ENCODE measurements at places on chromosomes 2 and 18. TPM values are rescaled to one million over a fixed set of nuclear protein-coding genes. Genes with fewer than 3 reads are reported as not detected.

DNA sequence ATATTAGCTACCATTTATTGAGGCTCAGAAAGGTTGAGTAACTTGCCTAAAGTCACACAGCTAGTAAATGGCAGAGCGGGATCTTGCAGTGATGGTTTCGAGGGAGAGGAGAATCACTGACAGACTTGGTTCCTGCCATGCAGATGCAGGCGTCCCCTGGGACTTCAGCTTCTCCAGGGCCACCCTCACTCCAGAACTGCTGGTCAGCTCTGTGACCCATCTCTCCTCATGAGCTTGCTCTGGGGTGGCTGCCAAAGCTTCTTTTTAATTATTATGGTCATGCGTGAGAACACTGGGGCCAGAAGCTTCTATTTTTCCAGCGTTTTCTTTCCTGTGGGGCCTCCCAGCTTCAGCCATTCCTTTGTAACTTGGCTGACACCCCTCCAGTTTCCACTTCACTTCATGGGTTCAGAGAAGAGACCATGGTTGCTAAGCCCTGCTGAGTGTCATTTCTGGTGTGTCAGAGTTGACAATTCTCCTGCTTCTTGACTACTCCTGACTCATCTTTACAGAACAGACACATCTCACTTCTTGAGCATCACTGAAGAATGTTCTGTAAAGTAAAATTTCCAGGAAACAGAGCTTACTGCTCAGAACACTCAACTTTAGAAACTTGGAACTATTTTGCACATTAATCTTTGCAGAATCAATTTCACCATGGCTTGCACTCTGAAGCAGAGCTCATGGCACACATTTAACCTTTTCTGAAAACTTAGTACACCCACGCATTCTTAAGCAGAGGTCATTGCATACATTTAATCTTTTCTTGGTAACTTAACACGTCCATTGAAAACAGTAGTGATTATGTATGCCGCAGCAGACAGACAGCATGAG is 70.4 kb downstream of the IL1R2 start:
- DNase-seq: peak; percentile 97

DNA sequence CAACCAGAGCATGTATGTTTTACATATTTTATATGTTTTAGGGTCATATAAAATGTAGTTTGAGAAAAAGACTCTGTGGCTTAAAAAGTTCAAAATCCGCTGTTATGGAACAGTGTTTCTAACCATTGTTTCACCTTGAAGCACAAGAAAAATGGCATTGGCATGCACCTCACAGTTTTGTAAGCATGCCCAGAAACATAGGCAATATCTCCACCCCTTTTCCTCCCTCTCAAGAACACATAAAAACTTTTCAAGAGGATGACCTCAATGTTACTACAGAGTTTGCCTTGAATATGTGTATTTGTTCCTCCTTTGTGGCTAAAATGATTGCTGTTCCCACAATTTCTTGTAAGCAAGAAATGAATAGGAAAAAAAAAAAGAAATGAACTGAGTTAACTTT is 29.3 kb upstream of the SLC40A1 start:
- DNase-seq: peak; percentile 71

DNA sequence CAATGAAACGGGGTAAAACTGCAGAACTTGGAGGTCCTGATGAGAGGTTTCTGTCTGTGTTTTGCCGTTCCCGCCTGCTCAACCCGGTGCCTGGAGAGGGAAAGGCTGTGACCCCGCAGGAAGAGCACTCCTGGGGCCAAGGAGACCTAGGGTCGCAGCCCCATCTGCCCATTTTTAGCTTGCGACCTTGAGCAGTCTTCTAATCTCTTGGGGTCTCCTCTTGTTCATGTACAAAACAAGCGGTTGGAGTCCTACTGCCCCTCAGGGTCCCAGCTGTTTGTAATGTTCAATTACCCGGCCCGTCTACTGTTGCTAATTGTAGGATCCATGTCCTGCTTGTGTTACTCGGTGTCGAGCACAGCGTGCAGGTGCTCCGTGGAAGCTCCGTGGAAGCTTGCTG is 104.5 kb downstream of the PTGR3 start:
- DNase-seq: no peak

GRCh38 chr2:5230855-5231254 is 461.3 kb upstream of the SOX11 start:
- no peak for DNase-seq

DNA sequence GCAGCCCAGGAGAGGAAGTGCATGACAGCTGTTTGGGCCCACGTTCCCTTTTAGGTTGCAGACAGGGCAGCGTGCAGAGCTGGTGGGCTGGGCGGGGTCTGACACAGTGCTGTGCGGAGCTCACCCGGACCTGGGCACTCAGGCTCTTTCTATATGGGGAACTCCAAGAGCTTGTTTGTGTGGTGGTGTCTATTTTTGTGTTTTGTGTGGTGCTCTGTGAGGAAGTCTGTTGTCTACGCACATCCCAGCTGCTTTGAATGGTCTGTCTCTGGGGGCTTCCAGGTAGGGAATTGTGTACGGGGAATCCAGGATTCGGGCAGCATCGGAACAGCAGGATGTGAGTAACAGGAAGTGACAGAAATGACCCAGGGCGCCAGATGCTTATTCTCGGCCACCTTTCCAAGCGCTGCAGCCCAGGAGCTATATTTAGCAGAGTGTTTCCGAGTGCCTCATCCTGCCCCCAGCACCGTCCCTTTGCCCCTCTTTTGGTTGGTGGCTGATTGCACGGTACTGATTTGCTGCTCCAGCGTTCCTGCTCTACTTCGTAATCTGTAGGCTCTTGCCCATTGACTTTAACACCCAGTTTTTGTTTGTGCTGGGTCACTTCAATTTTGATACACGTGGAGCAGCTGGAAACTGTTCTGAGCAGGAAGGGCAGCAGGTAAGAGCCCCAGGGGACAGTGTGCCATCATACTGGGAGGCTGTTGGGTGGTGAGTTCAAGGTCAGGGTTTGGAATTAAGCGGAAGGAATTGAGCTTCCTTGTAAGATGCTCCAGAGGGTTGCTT is 64.7 kb downstream of the DGKD start:
- DNase-seq: no peak

DNA sequence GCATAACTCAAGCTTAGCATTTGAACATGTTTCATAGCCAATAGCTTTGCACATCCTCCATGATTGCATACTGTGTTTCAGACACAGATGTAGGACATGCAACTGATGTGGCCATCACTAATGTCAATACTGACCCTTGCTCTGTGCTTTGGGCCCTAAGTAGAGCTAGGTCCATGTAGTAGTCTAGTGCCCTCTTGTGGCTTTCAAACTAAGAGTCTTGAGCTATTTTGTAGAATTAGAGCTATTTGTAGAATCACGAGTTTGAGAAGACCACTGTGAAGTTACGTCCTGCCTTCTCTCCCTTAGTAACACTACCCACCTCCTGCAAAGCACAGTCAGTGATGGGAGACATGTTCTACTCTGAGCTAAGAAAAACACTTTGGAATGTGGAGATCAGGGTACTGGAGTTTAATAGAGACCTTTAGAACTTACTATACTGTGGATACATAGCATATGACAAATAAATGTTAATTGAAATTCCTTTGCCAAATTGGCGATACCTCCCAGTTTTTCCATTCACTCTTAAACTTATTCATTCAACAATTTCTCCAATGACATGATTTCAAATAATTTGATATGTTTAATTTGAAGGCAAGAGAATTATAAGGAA is 306.5 kb upstream of the TNP1 start:
- DNase-seq: peak; percentile 68

- peak; percentile 68 for DNase-seq
Measured at GRCh38 chr2:238854699-238855229, 6.9 kb downstream of the TWIST2 start.

DNA sequence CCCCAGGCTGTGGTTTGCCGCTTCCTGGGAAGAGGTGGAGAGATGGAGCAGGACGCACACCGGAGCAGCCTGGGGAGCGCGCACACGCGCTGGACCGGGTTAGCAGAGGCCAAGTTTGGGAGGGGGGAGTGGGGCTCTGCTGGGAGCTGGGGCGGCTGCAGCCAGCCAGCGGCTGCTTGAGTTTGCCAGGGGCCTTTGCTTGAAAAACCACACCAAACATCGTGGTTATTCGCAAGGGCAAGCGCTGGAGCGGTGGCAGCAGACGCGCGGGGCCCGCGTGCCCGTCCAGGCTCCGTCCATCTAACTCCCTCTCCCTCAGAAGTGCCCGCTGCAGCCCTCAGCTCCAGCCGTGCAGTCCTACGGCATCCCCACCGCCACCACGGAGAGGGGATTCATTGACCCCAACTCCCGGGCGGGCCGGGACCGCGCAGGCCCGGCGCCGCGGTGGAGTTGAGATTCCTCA is 4.6 kb downstream of the PTGR3 start:
- DNase-seq: peak; percentile 35

DNA sequence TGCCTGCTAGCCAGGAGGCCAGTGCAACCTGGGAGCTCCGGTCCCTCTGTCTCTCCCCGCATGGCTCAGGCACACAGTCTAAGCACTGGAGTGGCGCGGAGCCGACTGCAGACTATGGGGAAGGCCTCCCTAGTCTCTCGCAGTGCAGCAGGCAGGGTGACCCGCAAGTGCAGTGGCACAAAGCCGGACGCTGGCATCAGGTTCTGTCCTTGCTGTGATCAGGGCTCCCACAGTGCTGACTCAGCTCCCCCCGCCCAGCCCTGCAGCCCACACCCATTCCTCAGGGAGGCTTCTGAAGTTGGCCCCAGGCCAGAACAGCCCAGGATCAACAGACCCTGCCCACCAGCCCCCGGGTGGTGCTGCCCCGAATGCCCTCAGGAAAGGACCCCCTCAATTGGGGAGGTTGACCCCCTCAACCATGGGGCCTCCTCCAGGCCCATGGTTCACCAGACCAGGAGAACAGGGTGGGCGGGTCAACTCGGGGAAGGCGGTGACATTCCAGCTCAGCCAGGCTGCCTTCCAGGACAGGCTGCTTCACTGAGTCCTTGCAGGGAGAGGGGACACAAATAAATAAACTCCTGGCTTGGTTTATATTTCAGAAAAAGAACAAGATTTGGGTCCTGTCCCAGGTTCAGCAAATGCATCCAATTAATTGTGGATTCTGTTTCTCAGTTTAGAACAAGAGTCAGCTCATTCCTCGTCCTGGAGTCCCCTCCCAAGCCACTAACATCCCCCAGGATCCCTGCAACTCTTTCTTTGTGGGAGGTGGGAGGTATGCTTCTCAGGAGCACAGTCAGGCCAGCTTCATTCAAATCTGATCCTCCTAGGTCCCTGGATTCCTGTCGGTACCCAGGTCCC is 12.2 kb downstream of the BIN1 start:
- peak; percentile 51 for DNase-seq

DNA sequence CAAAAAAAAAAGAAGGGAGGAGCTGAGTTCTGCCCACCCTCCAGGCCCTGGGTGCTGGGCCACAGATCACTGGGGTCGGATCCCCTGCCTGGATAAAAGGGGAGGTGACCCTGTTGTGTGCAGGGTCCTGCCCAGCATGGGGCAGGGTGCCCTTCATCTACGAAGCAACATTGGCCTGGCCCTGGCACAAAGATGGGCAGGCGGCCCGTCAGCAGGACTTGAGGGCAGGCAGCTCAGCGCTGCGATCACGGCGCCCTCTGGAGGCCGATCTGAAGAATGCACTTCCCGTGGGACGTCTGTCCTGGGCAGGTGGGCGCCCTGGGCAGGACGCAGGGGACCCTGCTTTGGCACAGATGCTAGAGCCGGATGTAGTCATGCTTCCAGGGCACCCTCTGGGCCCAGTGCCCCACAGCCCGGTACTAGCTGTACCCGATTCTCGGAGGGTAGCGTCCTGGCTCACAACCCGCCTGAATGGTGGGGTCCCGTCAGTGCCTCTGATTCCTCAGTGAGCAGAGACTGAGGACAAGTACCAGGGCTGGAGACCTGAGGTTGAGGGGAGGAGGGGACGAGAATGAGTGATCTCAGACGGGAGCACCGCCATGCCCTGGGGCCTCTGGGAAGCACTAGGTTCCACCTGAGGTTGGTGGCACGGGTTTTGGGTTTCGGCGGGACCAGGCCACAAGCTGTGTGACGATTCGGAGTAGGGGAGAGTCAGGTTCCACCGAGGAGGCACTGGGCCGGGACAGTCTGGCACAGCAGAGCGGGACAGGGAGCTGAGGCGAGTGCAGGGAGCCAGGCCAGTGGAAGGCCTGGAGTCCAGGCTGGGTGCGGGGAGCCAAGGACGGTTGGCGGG is 18.0 kb downstream of the ARID5A start:
- DNase-seq: peak; percentile 64

GRCh38 chr2:203909261-203909967 is 27.1 kb upstream of the ICOS start:
- DNase-seq: peak; percentile 84

GRCh38 chr18:39958876-39959275 is 1996.2 kb upstream of the PIK3C3 start:
- DNase-seq: no peak

- peak; percentile 59 for DNase-seq
Measured at GRCh38 chr2:47088371-47089082, 66.6 kb downstream of the STPG4 start.

DNA sequence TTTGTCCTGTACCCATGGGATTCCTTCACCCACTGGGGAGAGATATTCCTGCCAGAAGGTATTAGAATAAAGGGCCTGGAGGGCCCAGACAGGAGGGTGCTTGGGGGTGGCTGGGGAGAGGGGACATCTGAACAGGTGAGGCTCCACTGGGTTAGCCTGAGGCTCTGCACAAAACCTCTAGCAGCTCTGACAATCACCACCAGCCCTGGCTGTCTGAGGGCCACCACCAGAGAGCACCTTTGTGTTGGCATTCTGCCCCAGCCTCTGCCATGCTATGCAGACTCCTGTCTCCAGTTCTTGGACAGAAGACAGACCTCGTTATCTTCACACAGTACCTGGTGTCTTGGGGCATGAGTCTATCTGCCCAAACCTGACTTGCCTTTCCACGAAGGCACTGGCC is 25.3 kb downstream of the SLC16A14 start:
- DNase-seq: no peak

DNA sequence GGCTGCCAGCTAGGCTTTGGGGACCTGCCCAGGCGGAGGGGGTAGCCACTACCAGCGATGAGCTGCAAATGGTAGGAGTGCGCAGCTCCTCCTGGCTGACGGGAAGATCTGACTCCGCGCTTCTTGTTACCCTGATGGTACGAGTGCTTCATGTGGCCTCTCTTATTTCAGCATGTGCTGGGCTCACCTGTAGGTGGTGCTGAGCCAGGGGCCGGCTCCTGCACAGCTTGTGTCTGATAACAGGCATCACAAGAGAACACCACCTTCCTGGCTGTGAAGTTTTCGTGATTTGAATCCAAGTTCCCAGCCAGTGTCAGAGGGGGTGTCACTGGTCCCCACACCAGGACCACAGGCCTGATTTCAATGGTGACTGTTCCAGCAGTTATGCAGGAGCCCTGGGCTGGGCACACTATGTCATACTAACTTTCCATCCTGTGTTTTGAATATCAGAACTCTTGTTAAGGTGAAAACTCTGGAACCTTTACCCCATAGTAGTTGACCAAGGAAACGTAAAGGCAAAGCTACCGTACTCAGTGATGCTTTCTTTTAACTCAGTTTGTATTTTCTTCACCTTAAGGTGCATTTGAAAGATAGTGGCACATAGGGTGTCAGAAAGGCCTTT is 28.0 kb downstream of the APCDD1 start:
- no peak for DNase-seq

- no peak for DNase-seq
Measured at GRCh38 chr18:70158992-70159717, 46.3 kb downstream of the RTTN start.

Gene RIT2
- total RNA-seq: not detected

Gene NT5C1B
- total RNA-seq: not detected

Gene APLF
- 6.8 TPM for total RNA-seq

Measured in fibroblast of the aortic adventitia (primary cell).